CD14-positive monocyte (primary cell): ENCODE measurements at places on chromosomes 13 and 19.
A peak's percentile ranks its signal among the peaks of the same experiment; 100 is the strongest.

DNA sequence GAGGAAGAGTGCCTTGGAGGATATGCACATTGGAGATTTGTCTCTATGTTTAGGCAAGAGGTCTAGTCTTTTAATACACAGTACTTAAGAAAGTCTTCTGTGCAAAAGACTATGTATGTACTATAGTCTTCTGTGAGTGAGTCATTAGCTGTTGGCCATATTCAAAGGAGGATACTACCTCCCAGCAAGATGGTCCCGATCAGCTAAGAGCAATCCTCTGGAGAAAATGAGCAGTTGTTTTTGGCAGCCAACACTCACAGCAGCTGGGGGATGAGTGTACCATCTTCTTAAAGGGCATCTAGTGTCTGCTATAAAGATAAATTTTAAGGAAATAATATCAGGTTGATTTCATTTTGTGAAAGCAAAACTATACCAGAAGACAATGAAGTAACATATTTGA is 487.8 kb downstream of the KCTD12 start:
- DNase-seq = no peak
- no peaks in the 10 kb centered on the region for H3K27me3 ChIP-seq
- no peaks in the 10 kb centered on the region for H3K36me3 ChIP-seq
- H3K4me3 ChIP-seq = no peak overlapping the region

DNA sequence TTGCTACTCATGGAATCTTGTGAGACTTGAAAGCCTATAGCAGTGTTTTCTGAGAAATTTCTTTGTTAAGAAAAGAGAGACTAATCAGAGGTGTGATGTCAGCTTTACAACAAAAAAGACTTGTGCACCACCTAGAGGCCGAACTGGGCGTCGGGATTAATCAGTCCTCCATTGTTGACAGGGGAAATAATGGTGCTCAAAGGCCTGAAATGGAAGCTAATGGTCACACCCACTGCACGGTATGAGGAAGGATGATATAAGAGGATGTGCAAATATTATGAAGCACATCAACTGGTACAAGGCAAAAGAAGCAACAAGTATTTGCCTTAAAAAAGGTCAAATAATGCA is 480.2 kb upstream of the MIR17HG start:
- H3K4me1 ChIP-seq = peaks cover 17% of the 10 kb centered on the region
- H3K27me3 ChIP-seq = no peaks in the 10 kb centered on the region
- no peak overlapping the region for H3K4me3 ChIP-seq
- H3K27ac ChIP-seq = peak overlapping the region; percentile 66

- no peak overlapping the region for H3K27ac ChIP-seq
- peaks cover 24% of the 10 kb centered on the region for H3K4me1 ChIP-seq
- H3K36me3 ChIP-seq = peaks cover 5% of the 10 kb centered on the region
- H3K27me3 ChIP-seq = no peaks in the 10 kb centered on the region
- DNase-seq = peak; percentile 80
Observed at GRCh38 chr19:11530432-11530831, 1.5 kb upstream of the ECSIT start.

DNA sequence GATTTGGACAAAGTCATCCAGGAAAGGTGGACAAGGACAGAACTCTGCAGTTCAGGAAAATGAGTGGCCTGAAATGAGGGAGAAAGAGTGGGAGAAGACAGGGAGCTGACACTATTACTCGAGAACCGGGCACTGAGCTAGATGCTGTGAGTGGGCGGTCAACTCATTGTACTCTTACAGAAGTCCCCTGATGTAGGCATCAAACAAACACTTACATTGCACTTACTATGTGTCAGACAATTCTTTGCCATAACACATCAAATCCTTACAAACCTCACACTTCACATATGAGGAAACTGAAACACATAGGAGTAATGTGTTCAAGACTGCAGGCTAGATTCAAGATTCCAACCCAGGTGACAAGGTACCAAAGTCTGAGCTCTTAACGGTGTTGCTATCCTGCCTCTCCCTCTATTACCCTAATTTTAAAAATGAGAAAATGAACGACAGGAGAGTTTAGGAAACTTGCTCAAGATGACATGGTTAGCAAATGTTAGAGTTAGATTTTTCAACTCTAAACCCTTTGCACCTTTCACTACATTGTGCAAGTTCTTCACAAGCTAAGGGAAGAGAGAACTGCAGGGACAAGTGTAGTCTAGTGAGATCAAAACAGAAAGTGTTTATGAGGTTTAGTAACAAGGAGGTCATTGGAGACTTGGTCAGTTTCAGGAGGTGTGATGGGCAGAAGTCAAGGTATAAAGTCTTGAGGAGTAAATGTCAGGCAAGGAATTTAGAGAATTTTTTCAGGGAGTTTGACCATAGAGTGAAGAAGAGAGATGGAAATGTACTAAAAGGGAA is 4.9 kb upstream of the MEDAG start:
- DNase-seq = no peak
- H3K4me1 ChIP-seq = no peaks in the 10 kb centered on the region
- no peak overlapping the region for H3K4me3 ChIP-seq
- H3K36me3 ChIP-seq = no peaks in the 10 kb centered on the region

DNA sequence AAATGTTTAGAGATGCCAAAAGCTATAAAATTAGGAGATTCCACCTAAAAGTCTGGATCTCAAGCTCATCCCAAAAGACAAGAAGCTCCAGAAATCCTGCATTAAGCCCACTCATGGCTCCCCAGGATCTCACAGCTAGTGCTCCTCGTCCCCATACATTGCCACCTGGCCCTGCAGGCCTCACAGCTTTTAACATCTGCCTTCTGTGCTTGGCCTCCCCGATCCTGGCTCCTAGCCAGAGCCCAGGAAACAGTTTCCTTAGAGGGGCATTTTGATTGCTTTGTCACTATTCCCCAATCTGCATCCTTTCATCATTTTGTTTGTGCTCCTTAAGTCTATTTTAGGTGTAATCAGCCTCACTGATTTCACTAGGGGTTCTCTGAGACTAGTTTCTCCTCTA is 14.5 kb upstream of the DCT start:
- no peaks in the 10 kb centered on the region for H3K27me3 ChIP-seq
- H3K36me3 ChIP-seq = no peaks in the 10 kb centered on the region
- DNase-seq = no peak
- no peak overlapping the region for H3K4me3 ChIP-seq

GRCh38 chr13:77817521-77817920 is 101.1 kb downstream of the EDNRB start:
- peaks cover 14% of the 10 kb centered on the region for H3K4me1 ChIP-seq
- H3K36me3 ChIP-seq = no peaks in the 10 kb centered on the region
- H3K4me3 ChIP-seq = no peak overlapping the region
- no peak for DNase-seq
- H3K27me3 ChIP-seq = no peaks in the 10 kb centered on the region

GRCh38 chr13:82772816-82773215 is 1109.5 kb downstream of the SLITRK1 start:
- DNase-seq = no peak
- no peaks in the 10 kb centered on the region for H3K4me1 ChIP-seq
- H3K4me3 ChIP-seq = no peak overlapping the region
- H3K36me3 ChIP-seq = no peaks in the 10 kb centered on the region
- no peaks in the 10 kb centered on the region for H3K27me3 ChIP-seq

- H3K4me3 ChIP-seq = no peak overlapping the region
- H3K36me3 ChIP-seq = no peaks in the 10 kb centered on the region
- peaks cover 53% of the 10 kb centered on the region for H3K4me1 ChIP-seq
- peak; percentile 27 for DNase-seq
- peak overlapping the region; percentile 61 for H3K27ac ChIP-seq
Observed at GRCh38 chr13:97385854-97386253, 48.1 kb upstream of the RAP2A start.

- H3K4me3 ChIP-seq = no peak overlapping the region
- H3K4me1 ChIP-seq = no peaks in the 10 kb centered on the region
- no peaks in the 10 kb centered on the region for H3K36me3 ChIP-seq
- no peaks in the 10 kb centered on the region for H3K27me3 ChIP-seq
- no peak overlapping the region for H3K27ac ChIP-seq
- no peak for DNase-seq
Observed at GRCh38 chr13:93388701-93389100, 162.1 kb downstream of the GPC6 start.
